ENCODE measurements at places on chromosomes 7 and 10.
A peak's percentile ranks its signal among the peaks of the same experiment; 100 is the strongest.

DNA sequence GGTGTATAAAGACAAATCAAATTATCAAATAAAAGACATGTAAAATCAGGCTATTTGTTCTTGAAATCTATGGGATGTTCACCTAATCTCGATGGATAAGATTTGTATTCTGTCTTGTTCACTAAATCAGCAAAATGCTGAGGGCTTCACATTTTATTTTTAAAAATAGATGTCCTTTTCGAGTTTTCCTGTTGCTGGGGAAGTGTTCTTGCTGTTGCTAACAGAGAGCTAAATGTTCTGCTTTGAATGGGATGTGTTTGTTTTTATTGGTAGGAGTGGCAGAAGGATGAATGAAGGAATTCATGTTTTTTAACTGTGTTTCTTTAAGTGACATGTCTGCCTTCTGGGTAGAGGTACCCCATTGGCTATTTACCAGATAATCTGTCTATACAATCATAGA is 7.3 kb upstream of the SNX13 start:
- DNase-seq: no peak

DNA sequence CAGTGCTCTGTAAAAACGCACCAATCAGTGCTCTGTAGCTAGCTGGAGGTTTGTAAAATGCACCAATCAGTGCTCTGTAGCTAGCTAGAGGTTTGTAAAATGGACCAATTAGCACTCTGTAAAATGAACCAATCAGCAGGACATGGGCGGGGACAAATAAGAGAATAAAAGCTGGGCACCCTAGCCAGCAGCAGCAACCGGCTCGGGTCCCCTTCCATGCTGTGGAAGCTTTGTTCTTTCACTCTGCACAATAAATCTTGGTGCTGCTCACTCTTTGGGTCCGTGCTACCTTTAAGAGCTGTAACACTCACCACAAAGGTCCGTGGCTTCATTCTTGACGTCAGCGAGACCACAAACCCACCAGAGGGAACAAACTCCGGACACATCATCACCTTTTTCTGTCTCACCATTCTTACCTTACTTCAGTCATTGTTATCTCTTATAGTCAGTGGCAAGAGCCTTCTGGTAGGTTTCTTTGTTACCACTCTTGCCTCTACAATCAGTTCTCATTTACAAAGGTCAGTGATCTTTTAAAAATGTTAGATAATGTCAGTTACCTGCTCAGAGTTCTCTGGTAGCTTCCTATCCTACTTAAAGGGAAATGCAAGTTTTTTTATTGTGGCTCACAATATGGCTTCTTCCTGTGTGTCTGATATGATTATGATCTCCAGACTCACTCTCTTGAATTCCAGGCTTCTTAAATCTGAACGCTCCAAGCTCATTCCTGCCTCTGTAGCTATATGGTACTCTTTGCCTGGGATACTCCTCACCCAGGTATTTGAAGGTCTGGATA is 4.5 kb downstream of the STAM start:
- peak; percentile 79 for DNase-seq

- DNase-seq: peak; percentile 5
These were observed 50.3 kb upstream of the MACC1 start for GRCh38 chr7:20267482-20267881.

DNA sequence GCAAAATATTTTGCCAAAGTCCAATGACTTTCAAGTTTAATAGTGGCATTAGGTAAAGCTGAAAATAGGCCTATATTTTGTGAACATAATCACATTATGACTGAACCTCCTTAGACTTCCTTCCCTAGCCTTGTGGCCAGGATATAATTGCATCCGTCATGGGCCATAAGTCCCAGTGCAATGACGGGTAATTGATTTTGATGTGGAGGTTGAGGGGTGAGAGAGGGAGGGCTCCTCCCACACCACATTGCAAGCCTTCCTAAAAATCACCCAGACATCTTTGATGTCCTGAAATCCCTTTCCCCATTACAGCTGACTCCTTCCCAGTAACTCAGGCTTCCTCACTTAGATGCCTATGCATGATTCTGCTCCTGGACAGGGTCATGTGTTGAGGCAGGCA is 25.6 kb downstream of the TAS2R41 start:
- DNase-seq: no peak

DNA sequence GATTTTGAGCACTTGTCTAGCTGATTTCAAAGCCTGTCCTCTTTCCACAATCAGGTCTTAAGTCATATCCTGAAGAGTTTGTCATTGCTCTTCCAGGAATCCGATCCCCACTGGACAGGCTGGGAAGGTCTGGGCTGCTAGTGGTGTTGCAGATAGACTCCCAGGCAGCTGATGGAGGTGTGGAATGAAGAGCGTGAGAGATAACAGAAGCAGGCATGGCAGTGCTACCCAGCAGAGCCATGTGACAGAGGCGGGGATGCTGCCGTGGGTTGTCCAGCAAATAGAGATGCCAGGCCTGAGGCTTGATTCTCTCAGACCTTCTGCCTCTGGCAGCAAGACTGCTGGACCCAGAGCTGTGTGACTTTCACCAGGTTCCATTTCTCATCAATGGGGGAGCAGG is 116.5 kb upstream of the EEPD1 start:
- no peak for DNase-seq

DNA sequence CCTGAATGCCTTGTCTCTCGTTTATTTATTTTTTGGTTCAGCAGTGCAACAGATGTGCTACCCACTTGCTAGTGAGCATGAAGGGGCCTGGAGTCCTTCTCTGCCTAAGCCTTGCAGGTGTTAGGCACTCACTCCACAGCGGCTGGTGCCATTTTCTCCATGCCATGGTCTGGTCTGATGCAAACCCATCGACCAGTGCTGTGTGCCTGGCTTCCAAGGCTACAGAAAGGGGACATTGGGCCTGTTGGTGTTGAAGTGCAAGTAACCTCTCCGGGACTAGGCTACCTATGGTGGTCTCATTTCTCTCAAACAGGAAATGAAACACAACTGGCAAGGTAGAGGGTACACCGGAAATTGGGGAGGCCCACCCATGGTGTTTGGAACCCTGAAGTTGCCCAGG is 198.1 kb downstream of the ADARB2 start:
- DNase-seq: no peak

DNA sequence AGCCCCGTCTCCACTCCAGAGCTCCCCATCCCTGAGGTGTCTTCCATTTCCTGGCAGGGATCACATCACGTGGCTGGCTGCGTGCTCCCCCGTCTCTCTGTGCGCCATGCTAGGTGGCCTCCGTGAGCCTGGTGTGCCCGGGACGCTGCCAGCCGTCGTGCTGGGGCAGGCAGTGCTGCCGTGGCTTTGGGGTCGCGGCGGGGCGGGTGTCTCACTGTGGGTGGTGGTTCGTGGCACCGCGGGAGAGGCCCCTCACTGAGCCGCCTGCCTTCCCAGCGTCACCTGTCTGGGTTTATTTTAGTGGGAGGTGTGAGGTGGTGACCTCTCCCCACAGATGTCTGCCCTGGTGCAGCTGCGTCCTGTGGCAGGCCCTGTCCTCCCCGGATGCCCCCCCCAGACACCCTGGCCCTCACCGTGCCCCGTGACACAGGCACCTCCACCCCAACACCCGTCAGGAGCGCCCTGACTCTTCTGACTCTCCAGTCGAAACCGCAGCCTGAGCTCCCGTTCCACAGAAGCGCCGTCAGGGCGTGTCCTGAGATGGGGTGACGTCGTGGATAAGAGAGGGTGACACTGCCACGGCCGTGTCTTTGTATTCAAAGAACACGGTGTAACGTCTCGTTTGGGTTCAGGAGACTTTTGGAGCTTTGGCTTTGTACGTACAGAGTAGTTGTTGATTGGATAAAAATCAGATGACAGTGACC is 18.0 kb downstream of the GET4 start:
- no peak for DNase-seq

- no peak for DNase-seq
These were observed 71.1 kb upstream of the CUX1 start for GRCh38 chr7:101746314-101746713.

DNA sequence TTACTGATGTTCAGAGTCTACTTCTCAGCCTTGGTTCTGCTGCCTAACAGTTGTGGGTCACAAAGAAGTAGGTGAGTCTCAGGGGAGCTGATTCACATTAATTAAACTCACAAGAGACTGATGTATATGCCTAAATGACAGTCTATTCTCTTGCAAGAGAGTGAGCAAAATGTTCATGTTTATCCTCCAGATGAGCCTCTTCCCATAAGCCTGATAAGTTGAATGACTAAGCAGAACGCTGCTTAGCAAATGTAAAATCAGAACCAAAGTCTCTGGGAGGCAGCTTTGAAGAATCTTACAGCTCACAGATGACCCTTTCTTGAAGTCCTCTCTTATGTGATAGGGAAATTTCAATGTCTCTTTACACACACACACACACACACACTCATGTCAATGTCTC is 1092.2 kb downstream of the TYW1 start:
- no peak for DNase-seq

- no peak for DNase-seq
These were observed 179.8 kb downstream of the CXCL12 start for GRCh38 chr10:44205067-44205466.

GRCh38 chr7:141118767-141119166 is 44.9 kb downstream of the TMEM178B start:
- no peak for DNase-seq

GRCh38 chr10:628386-629045 is 61.0 kb downstream of the DIP2C start:
- DNase-seq: no peak

GRCh38 chr10:62284221-62284620 is 15.6 kb upstream of the RTKN2 start:
- no peak for DNase-seq

DNA sequence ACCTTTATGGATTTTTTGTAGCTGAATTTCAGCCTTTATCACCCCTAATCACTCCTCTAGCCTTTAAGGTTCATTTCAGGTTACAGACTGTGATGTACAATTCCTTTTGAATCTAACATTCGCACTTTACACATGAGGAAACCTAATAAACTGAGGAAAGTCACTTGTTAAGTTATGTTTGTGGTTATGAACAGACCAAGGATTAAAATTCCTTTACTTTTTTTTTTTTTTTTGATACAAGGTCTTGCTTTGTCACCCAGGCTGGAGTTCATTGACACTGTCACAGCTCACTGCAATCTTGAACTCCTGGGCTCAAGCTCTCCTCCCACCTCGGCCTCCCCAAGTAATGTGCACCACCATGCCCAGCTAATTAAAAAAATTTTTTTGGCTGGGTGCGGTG is 3.6 kb downstream of the MCU start:
- DNase-seq: no peak

GRCh38 chr10:117130346-117130745 is 7.7 kb downstream of the VAX1 start:
- DNase-seq: no peak

DNA sequence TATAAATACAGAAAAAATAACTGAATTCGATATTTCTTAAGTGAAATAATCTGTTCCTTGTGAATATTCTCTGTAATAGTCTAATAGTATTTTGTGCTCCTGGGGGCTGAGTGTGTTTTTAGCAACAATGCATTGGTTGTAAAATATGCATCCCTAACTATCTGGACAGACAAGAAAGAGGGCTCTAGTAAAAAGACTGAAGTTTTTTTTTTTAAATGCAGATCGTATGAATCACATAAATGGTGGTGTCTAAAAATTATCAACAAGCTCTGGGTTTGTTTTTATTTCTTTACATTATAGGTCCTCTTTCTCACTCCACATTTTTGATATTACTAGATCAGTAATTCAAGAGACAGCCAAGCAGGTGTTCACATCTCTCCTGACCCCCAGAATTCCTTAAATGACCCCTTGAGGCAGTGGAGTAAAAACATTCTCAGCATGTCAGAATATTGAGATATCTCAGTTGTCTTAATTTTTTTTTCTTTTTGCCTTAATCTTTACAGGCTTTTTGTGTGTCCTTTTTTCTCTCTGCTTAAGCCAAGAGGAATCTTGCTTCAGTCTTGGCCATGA is 18.2 kb downstream of the ARID5B start:
- DNase-seq: no peak

GRCh38 chr7:24898691-24899090 is 81.3 kb downstream of the OSBPL3 start:
- DNase-seq: no peak

- DNase-seq: no peak
These were observed 425.2 kb upstream of the NFE2L3 start for GRCh38 chr7:25726781-25727311.

- no peak for DNase-seq
These were observed 223.1 kb upstream of the GLI3 start for GRCh38 chr7:42460148-42460547.

GRCh38 chr7:151007469-151007898 is 16.7 kb downstream of the NOS3 start:
- DNase-seq: no peak

DNA sequence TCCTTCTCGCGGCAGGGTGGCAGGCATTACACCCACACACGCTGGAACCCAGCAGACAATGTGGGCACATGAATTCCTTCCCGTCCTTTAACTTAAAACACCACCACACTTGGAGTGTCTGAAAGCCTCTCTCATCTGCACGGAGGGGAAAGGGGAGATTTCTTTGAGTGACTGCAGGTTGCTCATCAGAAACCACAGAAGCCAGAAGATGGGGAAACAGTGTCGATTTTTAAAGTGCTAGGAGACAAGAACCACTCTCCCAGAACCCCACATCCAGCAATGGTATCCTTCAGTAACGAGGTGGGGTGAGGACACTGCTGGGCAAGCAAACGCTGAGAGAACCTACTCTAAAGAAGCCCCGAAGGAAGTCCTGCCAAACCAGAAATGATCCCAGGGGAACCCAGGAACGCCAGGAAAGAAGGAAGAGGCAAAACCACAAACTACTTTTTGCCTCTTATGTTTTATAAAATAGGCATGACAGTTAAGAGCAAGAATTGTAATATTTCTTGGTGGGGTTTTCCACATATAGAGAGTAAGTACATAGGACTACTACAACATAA is 254.3 kb downstream of the ELFN1 start:
- peak; percentile 17 for DNase-seq

- no peak for DNase-seq
These were observed 2.8 kb upstream of the SLC29A3 start for GRCh38 chr10:71316056-71316785.

DNA sequence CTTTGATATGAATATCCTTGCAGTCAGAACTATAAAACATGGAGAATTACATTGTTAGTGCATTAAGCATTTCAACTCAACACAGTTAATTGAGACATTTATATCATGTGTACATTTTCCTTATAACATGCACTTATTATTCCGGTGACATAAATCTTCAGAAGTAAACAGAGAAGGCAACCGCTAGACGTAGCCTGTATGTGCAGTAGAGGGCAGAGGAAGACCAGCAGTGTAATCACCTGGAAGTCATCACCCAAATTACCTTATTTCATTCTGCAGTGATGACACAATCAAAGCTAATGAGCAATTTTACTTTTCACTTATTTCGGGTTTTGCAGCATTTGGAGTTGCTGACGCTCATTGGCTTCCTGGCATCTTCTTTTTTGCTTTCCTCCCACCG is 394.6 kb downstream of the SDK1 start:
- no peak for DNase-seq

DNA sequence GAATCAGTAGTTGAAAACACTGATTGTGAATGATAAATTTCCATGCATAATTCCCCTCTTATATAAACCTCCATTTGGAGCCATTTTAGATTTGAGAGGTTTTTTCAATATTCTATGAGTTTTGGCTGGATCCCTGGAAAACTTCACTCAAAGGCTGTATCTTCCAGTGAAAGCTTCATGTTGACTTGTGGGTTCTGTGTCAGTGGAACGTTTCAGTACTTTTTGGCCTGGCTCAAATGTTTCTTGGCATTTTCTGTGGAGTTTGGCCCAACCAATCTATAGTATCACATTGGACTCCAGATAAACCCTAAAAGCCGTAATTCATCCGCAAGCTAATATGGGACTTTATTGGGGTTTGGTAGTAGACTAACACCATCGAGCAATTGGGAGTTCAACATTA is 172.6 kb upstream of the PRPS1L1 start:
- no peak for DNase-seq

GRCh38 chr10:54081950-54082349 is 719.1 kb downstream of the PCDH15 start:
- no peak for DNase-seq

All from stimulated activated naive B cell treated with anti-CD40 and anti-IgM and Interleukin-4, amounts not matched to agents 10 μg/mL and 1 μg/mL and 100 μg/mL, for 72 hours (primary cell).